ENCODE measurements at places on chromosomes 13 and 19. TPM values are rescaled to one million over a fixed set of nuclear protein-coding genes. Genes with fewer than 3 reads are reported as not detected.

FGF21 gene
- not detected for total RNA-seq

DNA sequence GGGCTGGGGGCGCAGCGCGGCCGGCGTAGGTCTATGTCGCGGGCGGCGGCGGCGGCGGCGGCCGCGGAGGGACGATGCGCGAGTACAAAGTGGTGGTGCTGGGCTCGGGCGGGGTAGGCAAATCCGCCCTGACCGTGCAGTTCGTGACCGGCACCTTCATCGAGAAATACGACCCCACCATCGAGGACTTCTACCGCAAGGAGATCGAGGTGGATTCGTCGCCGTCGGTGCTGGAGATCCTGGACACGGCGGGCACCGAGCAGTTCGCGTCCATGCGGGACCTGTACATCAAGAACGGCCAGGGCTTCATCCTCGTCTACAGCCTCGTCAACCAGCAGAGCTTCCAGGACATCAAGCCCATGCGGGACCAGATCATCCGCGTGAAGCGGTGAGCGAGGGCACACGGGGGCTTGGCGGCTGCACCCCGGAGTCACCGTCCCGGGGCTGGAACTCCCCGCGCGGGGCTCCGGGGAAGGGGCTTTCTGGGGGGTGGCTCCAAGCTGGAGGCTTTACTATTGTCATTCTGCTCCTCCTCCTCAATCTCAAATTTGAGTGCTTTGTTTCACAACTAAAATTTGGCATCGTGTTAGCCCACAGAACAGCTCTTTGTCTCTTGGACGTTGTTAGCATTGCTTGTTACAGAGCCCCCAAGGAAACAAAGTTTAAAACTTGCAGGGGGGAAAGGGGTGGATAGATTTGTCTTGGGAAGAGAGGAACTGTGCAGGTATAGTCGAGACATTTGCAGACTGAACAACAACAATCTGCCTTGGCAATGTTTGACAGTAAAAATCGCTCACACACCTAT, 630 bp downstream of the RAP2A start:
- H3K27me3 ChIP-seq = no peaks in the 10 kb centered on the region
- DNase-seq = peak; percentile 0
- H3K4me1 ChIP-seq = no peaks in the 10 kb centered on the region
- H3K36me3 ChIP-seq = peaks cover 24% of the 10 kb centered on the region

DNA sequence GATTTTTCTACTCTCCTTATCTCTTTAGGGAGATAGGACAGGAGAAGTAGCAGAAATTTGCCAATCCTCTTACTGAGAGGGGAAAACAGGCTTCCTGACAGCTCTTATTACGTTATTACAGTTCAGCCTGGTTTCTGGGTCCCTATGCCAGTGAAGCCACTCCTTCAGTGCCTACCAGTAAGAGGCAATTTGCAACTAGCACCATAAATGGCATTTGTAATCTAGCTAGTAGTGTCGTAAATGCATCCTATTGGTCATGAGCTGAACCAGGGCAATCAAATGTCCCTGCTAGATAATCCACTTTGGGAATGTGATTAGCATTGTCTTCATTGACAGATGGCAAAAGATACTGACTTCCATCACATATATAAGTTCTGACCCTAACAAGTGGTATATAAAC, 428.8 kb downstream of the DCT start:
- DNase-seq = no peak
- H3K4me3 ChIP-seq = no peak overlapping the region
- H3K27me3 ChIP-seq = no peaks in the 10 kb centered on the region
- H3K27ac ChIP-seq = no peak overlapping the region

NLRP8 gene
- total RNA-seq = not detected

DNA sequence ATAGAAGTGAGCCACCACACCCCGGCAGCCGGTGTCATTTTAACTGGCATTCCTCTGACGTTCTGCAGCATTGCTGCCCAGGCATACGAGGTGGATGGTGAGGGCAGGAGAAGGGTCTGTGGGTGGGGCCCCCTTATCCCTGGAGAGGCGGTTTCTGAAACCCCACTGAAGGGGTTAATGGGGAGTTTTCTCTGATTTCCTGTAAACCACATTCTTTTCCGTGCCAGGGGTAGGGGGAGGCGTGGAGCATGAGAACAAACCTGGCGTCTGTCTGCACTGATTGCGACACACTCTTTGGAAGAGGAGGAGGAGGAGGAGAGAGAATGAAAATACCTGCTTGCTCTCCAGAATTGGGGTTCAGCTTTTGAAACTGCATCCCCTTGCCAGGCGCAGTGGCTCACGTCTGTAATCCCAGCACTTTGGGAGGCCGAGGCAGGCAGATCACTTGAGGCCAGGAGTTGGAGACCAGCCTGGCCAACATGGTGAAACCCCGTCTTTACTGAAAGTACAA, 2.7 kb upstream of the C3 start:
- peak overlapping the region; percentile 86 for H3K27ac ChIP-seq
- peak; percentile 58 for DNase-seq
- no peaks in the 10 kb centered on the region for H3K27me3 ChIP-seq
- peaks cover 59% of the 10 kb centered on the region for H3K4me1 ChIP-seq

GRCh38 chr19:50959731-50960500, 7.1 kb upstream of the KLK5 start:
- H3K4me1 ChIP-seq = peaks cover 21% of the 10 kb centered on the region
- H3K27me3 ChIP-seq = peaks cover 2% of the 10 kb centered on the region

- H3K36me3 ChIP-seq = no peaks in the 10 kb centered on the region
- peaks cover 18% of the 10 kb centered on the region for H3K4me1 ChIP-seq
- no peak for DNase-seq
- H3K27ac ChIP-seq = no peak overlapping the region
Observed at GRCh38 chr13:108807841-108808240, 178.4 kb downstream of the MYO16 start.

- H3K27ac ChIP-seq = peak overlapping the region; percentile 33
- H3K4me1 ChIP-seq = peaks cover 30% of the 10 kb centered on the region
- H3K4me3 ChIP-seq = peak overlapping the region; percentile 94
- no peaks in the 10 kb centered on the region for H3K27me3 ChIP-seq
- peaks cover 60% of the 10 kb centered on the region for H3K36me3 ChIP-seq
Observed at GRCh38 chr19:10568062-10568825, 535 bp downstream of the CDKN2D start.

CYP2S1 gene
- total RNA-seq = 8.9 TPM

DNA sequence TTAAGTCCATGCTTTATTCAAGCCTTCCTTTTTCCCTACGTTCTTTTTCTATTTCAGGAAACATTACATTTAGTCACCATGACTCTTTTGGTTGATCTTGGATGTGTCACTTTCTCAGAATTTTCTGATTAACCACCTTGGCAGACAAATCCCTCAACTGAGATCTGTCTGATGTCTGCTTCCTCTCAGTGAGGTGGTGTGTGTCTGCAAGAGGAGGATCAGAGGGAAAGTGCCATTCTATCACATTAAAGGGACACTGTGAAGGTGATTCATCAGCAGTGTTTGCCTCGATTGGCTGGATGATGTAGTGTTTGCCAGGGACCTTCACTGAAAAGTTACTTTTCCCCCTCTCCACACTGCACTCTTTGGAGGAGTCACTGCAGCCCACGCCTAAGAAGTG, 3.0 kb upstream of the CCNP start:
- peaks cover 31% of the 10 kb centered on the region for H3K36me3 ChIP-seq
- no peak overlapping the region for H3K27ac ChIP-seq
- DNase-seq = no peak
- no peak overlapping the region for H3K4me3 ChIP-seq

DNA sequence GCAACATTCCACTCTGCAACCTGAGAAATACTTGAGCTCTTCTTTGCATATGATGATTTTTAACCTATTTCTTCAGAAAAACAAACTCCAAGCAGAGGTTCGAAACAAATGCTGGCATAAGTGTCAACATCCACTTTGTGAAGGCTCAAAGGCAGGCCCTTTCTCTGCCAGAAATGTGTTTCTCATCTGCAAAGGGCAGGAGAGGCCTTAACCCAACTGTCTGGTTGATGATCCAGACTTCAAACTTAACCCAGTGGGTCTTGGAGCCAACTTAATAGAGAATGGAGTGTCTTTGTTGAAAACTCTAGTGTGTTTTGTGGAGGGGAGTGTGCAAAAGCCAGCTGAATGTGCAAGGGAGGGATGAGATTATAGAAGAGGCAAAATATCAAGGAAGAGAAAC, 28.3 kb upstream of the ZNF507 start:
- no peak for DNase-seq
- H3K27ac ChIP-seq = no peak overlapping the region
- no peaks in the 10 kb centered on the region for H3K36me3 ChIP-seq
- no peaks in the 10 kb centered on the region for H3K4me1 ChIP-seq
- H3K4me3 ChIP-seq = no peak overlapping the region

IGFL3 gene
- not detected for total RNA-seq

GRCh38 chr13:71610876-71611275, 256.1 kb downstream of the DACH1 start:
- no peaks in the 10 kb centered on the region for H3K36me3 ChIP-seq
- no peak overlapping the region for H3K27ac ChIP-seq
- no peaks in the 10 kb centered on the region for H3K4me1 ChIP-seq

MEF2B gene
- 2.3 TPM for total RNA-seq

CASP14 gene
- not detected for total RNA-seq

DNA sequence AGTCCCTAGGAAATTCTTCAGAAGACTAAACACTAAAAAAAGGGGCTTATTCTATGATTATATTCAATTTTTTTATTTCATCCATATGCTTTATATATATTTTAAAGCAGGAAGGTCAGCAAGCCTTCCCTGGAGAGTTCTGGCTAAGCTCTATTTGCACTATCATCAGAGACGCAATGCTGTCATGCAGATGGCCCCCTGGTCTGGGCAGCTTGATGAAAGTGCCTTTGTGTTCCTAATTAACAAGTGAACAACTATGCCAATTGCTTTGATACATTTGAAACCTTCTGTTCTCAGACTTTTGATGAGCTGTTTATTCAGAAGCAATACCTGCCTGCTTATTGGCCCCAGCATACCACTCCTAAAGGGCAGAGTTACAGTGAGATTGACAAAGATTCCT, 1344.6 kb downstream of the OLFM4 start:
- no peak for DNase-seq
- no peaks in the 10 kb centered on the region for H3K4me1 ChIP-seq
- H3K27ac ChIP-seq = no peak overlapping the region
- H3K4me3 ChIP-seq = no peak overlapping the region

GRCh38 chr13:73187106-73187505, 128.3 kb downstream of the KLF5 start:
- H3K27ac ChIP-seq = no peak overlapping the region
- peaks cover 13% of the 10 kb centered on the region for H3K4me1 ChIP-seq
- H3K4me3 ChIP-seq = no peak overlapping the region

GRCh38 chr19:291561-292280, 518 bp upstream of the PLPP2 start:
- no peaks in the 10 kb centered on the region for H3K27me3 ChIP-seq
- H3K36me3 ChIP-seq = peaks cover 49% of the 10 kb centered on the region
- no peak overlapping the region for H3K27ac ChIP-seq
- no peak overlapping the region for H3K4me3 ChIP-seq
- peaks cover 29% of the 10 kb centered on the region for H3K4me1 ChIP-seq

- no peaks in the 10 kb centered on the region for H3K36me3 ChIP-seq
- H3K27ac ChIP-seq = no peak overlapping the region
- no peaks in the 10 kb centered on the region for H3K4me1 ChIP-seq
- H3K27me3 ChIP-seq = no peaks in the 10 kb centered on the region
- no peak for DNase-seq
Observed at GRCh38 chr13:51262501-51263211, 40.5 kb downstream of the FAM124A start.

DNA sequence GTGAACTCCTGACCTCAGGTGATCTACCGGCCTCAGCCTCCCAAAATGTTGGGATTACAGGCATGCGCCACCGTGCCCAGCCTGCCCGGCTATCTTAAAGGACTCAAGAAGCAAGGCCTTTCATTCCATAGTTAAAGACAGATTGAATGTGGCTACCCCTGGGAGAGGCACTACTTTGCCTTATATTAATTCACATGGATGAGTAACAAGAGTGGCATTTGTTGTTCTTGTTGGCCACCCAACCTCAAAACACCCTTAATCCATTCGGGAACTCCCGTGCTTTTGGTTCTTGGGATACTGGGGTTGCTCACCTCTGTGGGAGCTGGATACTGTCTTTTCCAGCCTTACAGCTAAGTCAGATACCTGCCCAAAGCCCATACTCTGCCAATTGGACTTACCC, 34.4 kb upstream of the ABCC4 start:
- no peaks in the 10 kb centered on the region for H3K36me3 ChIP-seq
- DNase-seq = no peak
- no peak overlapping the region for H3K27ac ChIP-seq
- no peaks in the 10 kb centered on the region for H3K27me3 ChIP-seq
- no peaks in the 10 kb centered on the region for H3K4me1 ChIP-seq

All from Calu3 (cell line).